Motor neuron (in vitro differentiated cells): ENCODE measurements at places on chromosomes 12 and 14. TPM values are rescaled to one million over a fixed set of nuclear protein-coding genes. Genes with fewer than 3 reads are reported as not detected.
A peak's percentile ranks its signal among the peaks of the same experiment; 100 is the strongest.

SDR9C7 gene
- total RNA-seq = 0.24 and 0.39 TPM in 2 replicates

CD163 gene
- under 0.01 and 0.06 TPM in 2 replicates for total RNA-seq

OSBPL8 gene
- total RNA-seq = 53.2 and 58.3 TPM in 2 replicates

ARID2 gene
- total RNA-seq = 28.9 and 30.2 TPM in 2 replicates

GRCh38 chr12:58367041-58367440 is 425.7 kb downstream of the ATP23 start:
- ATAC-seq = no peak

DNA sequence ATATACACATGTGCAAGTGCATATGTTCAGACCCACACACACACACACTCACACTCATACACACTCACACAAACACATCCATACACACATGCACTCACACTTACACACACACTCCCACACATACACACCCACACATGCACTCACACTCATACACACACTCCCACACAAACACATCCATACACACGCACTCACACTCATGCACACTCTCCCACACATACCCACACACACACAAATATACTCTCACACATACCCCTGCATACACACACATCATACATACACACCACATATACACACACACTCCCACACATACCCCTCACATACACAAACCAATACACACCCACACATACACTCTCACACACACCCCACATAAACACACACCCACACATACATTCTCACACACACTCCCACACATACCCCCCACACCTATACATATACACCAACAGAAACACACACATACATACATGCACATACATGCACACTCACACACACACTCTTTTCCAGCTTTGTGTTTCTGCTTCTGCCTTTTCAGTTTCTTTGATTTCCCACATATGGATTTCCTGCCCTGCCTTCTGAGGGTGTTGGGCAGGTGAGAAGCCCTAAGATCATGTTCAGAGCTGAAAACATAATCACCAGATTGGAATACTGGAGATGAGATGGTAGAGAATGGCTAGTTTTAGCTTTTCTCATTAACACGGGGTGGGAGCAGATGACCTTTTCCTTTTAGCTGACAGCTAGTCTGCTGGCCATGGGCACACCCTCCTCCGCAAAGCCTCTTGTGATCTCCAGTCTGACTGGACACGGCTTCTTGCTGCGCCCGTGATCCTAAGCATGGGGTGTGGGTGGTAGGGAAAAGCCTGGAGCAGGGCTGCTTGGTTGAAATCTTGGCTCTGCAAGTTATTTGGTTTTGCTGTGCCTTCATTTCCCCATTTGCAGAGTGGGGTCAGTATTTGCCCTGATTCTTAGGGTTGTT is 214.0 kb downstream of the CHST11 start:
- ATAC-seq = peak; percentile 68

- ATAC-seq = peak; percentile 85
These were observed 25.3 kb downstream of the JDP2 start for GRCh38 chr14:75452900-75453816.

- peak; percentile 25 for ATAC-seq
These were observed 177.9 kb upstream of the PRMT8 start for GRCh38 chr12:3313066-3313465.

DNA sequence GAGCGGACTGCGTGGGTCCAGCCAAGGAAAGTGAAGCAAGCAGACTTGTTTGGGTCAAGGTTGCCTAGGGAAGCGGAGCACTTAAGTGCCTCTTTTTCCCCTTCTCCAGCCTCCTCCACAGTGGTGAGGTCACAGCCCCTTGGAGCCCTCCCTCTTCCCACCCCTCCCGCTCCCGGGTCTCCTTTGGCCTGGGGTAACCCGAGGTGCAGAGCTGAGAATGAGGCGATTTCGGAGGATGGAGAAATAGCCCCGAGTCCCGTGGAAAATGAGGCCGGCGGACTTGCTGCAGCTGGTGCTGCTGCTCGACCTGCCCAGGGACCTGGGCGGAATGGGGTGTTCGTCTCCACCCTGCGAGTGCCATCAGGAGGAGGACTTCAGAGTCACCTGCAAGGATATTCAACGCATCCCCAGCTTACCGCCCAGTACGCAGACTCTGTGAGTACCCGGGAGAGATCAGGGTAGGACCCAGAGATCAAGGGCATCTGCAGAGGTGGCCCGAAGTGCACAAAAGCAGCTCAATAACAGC is at the start of gene TSHR:
Gene TSHR (plus strand): TSS at position 206 of the 526 bp plus-strand sequence. CDS start 60 bp downstream, at position 266.
- peak; percentile 31 for ATAC-seq

- no peak for ATAC-seq
These were observed 11.6 kb downstream of the TMEM119 start for GRCh38 chr12:108586306-108586705.

DNA sequence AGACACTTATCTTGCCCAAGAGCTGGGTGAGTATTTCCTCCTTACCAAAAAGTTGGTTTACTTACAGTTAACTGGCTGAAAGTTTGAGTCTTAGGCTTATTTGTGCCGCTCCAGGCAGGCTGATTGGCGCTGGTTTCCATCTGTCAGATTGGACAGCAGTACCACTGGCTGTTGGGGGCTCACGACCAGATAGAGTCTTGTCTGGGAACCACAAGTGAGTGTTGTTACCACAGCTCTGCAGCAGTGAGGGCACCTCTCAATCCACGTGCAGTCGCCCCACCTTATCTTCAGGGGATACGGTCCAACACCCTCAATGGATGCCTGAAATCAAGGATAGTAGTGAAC is 58.9 kb downstream of the DDX51 start:
- ATAC-seq = peak; percentile 8

GRCh38 chr12:114430306-114430705 is 24.4 kb upstream of the TBX5 start:
- no peak for ATAC-seq

DNA sequence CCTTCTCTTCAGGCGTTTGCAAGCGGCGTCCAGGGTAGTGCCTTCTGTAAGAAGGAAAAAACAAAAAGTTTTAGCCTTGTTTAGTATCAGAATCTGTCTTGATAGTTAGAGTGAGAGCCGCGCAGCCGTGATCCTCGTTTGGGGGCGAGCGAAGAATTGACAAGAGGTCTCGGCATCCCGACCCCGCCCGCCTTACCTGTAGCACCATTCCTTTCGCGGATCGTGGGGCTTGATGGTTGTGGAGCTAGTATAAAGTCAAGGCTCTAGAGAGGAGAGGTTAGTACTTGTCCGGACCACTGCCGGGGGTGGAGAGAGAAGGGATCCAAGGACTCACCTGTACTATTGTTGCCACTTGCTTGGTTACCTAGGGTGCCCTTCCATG is 494 bp downstream of the TMTC3 start:
- no peak for ATAC-seq

GRCh38 chr12:116880817-116881324 is 370 bp downstream of the HRK start:
- ATAC-seq = peak; percentile 54

GRCh38 chr14:103480595-103480994 is 42.0 kb downstream of the CKB start:
- no peak for ATAC-seq
